ENCODE measurements at places on chromosomes 11 and 22. TPM values are rescaled to one million over a fixed set of nuclear protein-coding genes. Genes with fewer than 3 reads are reported as not detected.

Gene MS4A2
- under 0.01 TPM for total RNA-seq

Gene HBG1
- total RNA-seq = 3.5 TPM

Gene DEAF1
- 76.6 TPM for total RNA-seq

Gene ARRB1
- total RNA-seq = 80.3 TPM

Gene SYTL2
- 13.1 TPM for total RNA-seq

Gene GUCY1A2
- total RNA-seq = 97.8 TPM

Data from diencephalon (tissue), 1 donor.